ENCODE measurements at places on chromosomes 6 and 20.

GRCh38 chr6:41443616-41444525 is 102.3 kb upstream of the FOXP4 start:
- no peak for DNase-seq

- no peak for DNase-seq
Observed at GRCh38 chr6:130424710-130425109, 58.9 kb downstream of the TMEM200A start.

DNA sequence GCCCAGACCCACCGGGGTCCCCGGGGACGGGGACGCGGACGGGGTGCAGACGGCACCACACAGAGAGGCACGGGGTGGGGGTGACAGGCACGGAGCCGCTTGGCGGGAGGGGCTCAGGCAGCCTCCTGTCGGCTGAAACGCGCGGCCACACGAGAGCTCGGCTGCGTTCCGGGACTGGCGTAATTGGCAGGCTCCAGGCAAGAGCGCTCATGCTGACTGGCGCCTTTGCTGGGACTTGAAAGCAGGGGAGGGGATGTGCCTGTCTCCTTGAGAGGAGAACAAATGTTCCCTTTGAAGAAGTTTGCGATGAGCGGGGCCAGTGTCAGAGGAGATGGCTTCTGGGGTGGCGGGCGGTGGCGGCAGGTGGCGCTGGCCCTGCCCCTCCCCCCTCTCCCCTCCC is 25.8 kb downstream of the BHLHE23 start:
- DNase-seq, result peak; percentile 46

DNA sequence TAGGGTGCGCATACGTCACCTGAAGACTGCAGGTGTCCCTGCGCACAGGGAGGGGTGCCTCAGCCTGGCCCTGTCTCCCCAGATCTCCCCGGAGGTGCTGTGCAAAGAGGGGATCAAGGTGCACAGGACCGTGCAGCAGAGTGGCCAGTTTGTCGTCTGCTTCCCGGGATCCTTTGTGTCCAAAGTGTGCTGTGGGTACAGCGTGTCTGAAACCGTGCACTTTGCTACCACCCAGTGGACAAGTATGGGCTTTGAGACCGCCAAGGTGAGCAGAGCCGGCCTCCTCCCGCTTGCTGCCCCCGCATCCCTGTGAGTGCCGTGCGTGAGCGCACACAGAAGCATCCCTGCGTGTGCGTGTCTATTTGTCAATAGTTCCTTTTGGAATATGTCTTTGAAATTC is 150.7 kb downstream of the DTNBP1 start:
- no peak for DNase-seq

- peak; percentile 3 for DNase-seq
Observed at GRCh38 chr6:156060013-156060412, 604.4 kb upstream of the NOX3 start.

GRCh38 chr6:39499053-39499452 is 176.6 kb upstream of the KCNK16 start:
- DNase-seq, result no peak

DNA sequence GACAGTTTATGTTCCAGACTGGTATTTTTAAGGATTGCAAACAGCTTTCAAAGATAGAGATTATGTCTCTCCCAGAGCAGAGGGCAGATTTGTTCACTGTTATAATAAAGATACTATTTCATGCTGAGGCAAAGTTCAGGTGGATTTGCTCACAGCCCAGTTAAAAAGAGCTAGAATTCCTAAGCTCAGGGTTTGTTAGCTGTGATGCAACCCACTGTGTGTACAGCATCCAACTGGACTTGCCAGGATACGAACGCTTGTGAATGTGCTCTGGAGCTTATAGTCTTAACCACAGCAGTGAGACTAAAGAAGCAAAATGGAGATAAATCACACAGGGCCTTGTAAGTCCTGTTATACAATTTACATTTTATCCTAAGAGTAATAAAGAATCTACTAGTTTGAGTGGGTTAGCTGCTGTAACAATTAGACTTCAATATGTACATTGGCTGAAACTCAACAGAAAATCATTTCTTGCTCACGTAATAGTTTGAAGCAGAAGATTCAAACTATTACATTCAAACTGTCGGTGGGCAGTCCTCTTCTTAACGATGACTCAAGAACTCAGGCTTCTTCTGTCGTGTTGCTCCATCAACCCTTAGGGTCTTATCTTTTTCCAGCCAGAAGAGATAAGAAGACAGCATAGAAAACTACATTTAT is 204.0 kb upstream of the PLN start:
- DNase-seq, result no peak

- no peak for DNase-seq
Observed at GRCh38 chr20:44495802-44496481, 20.3 kb downstream of the TTPAL start.

DNA sequence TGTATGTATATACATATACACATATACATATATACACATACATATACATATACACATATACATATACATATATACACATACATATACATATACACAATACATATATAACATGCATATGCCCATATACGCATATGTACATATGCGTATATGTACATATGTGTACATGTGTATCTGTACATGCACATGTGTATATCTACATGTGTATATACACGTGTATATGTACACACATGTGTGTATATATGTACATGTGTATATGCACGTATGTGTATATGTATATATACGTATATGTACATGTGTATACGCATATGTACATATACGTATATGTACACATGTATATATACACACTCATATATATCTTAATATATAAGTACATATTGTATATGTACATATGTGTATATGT is 60.3 kb downstream of the RGS17 start:
- DNase-seq, result no peak

DNA sequence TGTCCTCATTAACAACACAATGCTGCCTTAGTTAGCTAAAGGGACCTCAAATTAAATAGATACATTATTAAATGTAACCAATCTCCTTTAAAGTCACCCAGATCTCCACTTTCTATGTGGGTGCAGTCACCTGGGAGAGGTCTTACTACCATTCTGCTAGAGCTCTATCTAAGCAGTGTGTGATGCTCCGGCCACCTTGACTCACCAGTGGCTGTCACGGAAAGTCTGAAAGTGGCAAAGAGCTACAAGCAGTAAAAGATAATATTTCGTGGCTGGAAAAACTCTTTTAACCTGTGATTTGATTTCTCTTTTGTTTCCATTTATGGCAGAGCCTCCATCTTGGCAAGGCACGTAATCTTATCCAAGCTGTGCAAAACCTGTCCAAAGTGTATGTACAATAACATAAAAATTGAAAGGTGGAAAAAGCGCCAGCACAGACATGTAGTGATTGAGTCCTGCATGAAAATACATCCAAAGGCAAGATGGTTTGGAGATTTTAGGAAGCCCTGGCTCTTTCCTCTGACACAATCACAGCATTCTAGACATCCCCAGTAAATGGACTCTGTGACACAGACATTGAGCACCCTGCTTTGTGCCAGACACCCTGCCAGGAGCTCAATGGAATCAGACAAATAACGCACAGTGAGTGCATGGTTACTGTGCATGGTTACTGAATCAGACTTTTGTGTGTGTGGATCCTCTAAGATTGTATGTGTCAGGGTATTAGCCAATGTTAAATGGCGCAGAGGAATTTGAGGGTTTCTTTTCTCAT is 116.6 kb downstream of the ADAT2 start:
- no peak for DNase-seq

DNA sequence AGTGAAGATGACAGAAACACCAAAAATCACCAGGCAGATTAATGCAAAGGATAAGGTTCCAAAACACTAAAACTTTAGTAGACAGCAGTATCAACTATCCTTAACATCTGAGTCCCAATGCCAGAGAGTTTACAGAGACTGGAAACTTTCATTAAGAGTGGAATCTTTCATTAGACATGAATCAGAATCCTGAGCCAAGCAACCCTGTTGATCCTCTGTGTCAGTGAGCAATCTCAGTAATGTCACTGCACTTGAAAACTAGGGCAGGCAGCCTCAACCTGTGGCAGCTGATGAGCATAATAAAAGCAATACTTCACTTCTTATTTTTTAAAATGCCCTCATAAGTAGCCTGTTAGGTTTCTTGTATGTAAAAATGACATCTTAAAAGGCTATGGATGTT is 252.8 kb upstream of the PLN start:
- DNase-seq, result no peak

- DNase-seq, result no peak
Observed at GRCh38 chr6:33634161-33634727, 13.1 kb downstream of the ITPR3 start.

GRCh38 chr6:111792914-111793700 is 80.1 kb downstream of the FYN start:
- no peak for DNase-seq

DNA sequence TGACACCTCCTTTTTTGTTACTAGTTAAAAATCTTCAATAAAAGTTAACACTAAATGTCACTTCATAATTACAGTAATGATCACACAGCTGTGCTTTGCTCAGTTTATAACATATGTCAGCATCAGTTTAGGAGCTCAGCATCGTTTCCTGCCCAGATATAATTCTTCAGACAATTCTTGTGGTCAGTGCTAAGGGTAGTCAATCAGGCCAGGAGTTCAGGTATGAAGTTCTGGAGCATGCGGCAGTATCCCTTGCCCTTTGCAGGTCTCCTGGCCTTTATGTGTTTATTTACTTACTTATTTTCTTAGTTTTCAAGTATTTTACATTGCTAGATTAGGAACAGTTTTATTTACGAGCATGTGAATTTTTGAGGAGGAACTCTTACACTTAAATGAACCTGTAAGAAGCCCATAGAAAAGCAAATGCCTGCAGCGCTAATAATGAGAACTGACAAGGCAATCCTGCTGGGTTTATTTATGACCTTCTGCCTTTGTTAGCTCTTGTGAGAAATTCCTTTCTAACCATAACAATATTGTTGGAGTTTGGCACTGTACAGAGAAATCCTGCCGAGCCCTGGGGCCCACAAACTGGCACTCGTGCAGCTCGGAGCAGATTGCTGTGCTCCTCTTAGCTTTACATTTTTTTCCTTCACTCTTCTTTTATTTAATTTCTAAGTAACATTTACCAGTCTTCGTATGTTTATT is 252.8 kb downstream of the TMEM242 start:
- DNase-seq, result no peak

DNA sequence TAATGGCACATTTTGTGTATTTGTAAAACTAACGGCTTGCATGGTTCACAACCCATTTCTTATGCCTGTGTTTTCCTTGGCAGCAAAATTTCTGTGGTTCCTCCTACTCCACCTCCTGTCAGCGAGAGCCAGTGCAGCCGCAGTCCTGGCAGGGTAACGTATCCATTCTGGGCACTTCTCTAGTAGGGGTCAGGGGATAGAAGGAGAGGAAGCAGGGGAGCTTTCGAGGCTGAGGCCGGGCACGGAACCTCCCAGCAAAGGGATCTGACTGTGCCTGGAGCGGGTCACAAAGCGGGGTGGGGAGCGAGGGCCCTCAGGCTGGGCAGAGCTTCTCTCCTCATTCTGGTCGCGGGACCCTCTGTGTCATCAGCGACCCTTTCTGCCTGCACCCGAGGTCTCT is 58.4 kb downstream of the SYTL3 start:
- DNase-seq, result no peak

GRCh38 chr6:153302133-153302532 is 171.1 kb upstream of the RGS17 start:
- DNase-seq, result no peak

- DNase-seq, result no peak
Observed at GRCh38 chr6:163530406-163530805, 115.9 kb downstream of the QKI start.

DNA sequence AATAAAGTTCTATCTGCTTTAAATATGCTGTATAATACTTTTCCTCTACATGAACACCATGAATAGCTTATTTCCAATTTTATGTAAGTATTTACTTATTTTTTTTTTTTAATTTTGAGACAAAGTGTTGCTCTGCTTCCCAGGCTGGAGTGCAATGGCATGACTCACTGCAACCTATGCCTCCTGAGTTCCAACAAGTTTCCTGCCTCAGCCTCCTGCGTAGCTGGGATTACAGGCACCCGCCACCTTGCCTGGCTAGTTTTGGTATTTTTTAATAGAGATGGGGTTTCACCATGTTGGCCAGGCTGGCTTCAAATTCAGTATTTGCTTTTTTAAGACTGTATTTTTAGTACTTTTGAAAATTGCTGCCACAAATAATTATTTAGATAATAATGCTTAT is 1365.9 kb downstream of the GRIK2 start:
- no peak for DNase-seq

All from activated naive CD4-positive, alpha-beta T cell (primary cell).